ENCODE measurements at places on chromosomes 16 and 17.

DNA sequence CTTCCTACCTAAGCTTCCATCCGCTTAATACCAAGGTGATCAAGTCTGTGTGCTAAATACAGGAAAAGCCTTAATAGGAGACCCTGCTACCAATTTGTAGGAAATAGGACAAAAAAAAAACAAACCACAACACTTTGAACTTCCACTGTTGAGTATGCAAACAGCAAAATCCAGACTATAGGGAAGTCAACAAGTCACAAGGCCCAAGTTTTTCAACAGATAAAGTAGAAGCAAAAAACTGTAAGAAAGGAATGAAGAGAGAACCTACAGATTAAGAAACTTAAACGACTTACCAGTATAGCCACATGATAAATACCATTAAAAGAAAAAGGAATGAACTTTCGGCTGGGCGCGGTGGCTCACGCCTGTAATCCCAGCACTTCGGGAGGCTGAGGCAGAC, 7.4 kb downstream of the USP22 start:
- no peak for DNase-seq

DNA sequence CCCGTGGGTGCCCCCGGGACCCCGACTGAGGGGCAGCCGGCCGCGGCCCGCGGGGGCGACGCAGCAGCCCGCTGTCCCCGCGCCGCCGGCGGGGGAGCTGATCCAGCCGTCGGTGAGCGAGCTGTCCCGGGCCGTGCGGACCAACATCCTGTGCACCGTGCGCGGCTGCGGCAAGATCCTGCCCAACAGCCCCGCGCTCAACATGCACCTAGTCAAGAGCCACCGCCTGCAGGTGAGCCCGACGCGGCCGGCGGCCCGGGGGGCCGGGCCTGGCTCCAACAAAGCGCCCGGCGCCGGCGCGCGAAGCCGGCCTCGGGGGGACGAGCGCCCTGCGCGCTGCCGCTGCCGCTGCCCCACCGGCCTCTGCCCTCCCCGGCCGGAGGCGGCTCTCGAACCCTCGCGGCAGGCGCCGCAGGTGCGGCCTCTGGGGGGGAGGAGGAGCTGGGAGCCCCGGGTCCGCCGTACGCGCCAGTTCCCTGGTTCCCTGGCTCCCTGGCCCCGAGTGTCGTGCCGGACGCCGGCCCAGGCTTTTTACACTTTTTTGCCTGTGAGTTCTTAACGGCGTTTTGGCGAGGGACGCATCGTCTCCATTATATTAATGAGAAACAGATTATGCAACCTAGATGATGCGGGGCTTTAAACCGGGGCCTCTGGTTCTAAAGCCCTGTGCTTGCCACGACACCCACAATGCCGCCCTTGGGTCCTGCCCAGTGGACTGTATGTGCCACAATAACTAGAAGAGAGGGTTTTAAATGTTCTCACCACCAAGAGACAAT, 521 bp downstream of the ATMIN start:
- DNase-seq: peak; percentile 51

GRCh38 chr16:8788578-8789172, 8.8 kb downstream of the TMEM186 start:
- DNase-seq: no peak

- no peak for DNase-seq
Measured at GRCh38 chr17:58019039-58019438, 12.0 kb upstream of the SRSF1 start.

GRCh38 chr16:12601290-12601900, 202.3 kb downstream of the CPPED1 start:
- DNase-seq: no peak

GRCh38 chr16:13421726-13422125, 498.2 kb upstream of the ERCC4 start:
- DNase-seq: no peak

DNA sequence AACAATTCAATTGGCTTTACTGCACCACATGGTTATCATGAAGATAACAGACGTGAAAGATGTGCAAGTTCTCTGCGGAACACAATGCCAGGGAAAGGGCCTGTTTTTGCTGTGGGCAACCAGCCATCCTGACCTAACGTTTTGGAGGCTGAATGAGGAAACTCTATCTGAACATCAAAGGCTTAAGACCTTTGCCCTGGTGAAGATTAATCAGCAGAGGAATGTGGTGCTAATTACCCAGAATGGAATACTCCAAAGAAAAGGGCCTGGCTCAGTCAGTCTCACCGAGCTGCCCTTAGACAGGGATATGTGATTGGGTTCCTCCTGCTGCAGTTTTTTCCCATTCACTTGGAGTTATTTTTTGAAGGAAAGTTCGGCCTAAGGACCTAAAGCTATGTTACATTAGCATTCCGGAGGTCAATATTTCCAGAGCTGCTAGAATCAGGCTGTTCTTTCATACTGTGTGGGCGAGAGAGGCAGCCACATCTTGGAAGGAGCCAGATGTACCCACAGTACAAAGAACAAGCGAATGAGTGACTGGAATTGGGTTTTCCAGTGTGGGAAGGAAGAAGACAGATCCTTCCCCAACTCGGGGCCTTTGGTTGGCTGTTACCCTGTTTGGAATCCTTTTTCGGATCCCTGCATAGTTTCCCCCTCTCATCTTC, 15.5 kb downstream of the ASIC2 start:
- DNase-seq: no peak

DNA sequence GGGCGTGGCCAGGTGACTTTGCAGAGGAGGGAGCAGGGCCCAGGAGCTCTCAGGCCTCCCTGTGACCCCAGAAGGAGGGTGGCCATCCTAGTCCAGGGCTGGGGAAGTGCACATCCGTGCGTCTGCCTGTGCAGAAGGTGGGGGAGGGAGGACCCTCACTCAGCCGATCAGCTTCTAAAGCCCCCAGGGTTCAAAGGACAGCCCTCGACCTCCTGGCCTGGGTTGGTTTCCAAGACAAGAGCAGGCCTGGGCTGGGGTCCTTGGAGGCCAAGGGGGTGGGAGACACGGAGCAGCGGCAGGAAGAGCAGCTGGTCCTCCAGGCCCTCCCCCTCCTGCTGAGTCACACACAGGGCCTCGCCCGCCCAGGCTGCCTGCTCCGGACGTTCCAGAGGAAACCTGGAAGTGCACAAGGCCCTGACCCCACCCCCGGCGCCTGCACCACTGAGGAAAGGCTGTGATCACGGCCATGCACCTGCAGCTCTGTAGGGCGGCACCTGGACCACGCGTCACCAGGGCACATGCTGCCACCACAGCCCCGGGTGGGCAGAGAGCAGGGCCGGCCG, 67.1 kb upstream of the ZNF469 start:
- no peak for DNase-seq
